ENCODE measurements at places on chromosomes 16 and 17. TPM values are rescaled to one million over a fixed set of nuclear protein-coding genes. Genes with fewer than 3 reads are reported as not detected.

Gene BCL6B
- 24.5 TPM for total RNA-seq

Gene PSMD12
- 40.6 TPM for total RNA-seq

DNA sequence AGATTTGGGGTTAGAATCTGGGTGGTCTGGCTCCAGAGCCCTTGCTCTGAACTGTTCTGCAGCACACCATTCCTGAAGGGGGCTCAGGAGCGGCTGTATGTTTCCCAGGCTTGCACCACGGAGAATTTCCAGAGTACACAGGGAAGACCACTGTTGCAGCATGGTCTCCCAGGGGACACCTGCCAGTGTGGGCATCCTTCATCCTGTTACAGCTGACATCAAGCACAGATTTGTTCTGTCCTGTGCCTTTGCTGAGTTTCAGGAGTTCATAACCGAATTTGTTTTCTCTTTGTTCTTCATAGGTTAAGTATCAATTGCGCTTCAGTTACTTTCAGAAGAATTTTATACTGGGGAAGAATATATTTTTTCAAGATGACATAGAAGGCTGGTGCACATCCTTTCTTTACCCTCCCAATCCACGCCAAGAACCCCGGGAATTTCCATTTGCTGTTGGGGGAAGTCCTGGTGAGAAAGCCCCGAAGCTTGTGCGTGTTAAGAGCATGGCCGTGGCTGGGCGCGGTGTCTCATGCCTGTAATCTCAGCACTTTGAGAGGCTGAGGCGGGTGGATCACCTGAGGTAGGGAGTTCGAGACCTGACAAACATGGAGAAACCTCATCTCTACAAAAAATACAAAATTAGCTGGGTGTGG lies 26.3 kb upstream of the ABCA3 start:
- no peak for DNase-seq

DNA sequence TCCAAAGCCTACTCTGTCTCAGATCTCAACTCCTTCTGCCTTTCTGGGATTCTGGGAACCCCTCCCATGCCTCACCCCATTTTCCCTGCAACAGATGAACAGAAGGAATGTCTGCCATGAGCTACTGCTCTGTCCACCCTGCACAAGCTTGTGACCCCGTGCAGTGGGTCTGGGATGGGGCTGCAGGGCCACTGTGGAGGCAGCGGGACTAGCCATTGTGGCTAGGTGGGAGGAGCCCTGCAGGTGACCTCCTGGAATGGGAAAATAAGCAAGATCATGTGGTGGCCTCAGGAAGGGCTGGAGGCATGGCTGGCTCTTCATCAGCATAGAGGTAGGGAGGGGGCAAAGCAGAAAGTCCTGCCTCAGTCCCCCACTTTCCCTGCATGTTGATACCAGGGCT lies 13.7 kb downstream of the PDP2 start:
- DNase-seq = no peak

DNA sequence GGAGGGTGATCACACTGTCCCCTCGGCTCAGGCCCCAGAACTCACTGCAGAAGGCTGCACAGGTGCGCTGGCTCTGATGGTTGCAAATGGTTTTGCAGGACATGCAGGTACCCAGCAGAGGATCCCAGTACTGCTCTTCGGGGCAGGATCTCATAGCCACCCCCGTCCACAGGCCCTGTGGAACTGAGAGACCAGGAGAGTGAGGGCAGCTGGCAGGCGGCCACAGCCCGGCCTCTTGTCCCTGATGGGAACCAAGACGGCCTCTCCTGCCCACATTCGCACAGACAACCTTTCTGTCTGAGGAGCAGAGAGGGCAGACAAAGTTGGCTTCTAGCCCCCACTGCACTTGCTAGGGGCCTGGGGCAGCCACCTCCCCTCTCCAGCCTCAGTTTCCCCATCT lies 19.5 kb downstream of the TNFRSF13B start:
- no peak for DNase-seq

Gene CIBAR2
- total RNA-seq = not detected

DNA sequence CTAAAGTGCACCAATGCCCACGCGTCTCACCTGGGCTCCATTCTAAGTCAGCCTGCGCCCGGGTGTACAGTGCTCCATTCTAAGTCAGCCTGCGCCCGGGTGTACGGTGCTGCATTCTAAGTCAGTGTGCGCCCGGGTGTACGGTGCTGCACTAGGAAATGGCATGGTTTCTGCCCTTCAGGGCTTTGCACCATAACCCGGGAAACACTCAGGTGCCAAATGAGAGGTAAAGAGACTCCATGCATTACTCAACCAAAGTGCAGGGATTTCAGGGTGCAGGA lies 29.2 kb upstream of the FASN start:
- no peak for DNase-seq

DNA sequence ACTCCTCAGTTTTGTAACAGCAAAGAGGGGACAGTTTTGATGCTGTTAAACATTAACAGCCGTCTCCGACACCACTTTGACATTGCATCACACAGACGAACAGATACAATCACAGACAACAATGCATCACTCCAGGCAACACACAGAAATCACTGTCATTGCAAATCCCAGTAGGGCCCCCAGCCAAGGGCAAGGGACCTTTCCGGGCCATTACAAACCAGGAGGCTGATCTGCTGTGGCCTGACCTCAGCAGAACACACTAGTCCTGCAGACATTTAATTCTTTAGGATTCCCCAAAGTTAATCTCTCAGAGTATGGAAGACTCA lies 136.2 kb upstream of the RCVRN start:
- no peak for DNase-seq

- no peak for DNase-seq
Observed at GRCh38 chr17:80755650-80756405, 211.2 kb downstream of the RPTOR start.

DNA sequence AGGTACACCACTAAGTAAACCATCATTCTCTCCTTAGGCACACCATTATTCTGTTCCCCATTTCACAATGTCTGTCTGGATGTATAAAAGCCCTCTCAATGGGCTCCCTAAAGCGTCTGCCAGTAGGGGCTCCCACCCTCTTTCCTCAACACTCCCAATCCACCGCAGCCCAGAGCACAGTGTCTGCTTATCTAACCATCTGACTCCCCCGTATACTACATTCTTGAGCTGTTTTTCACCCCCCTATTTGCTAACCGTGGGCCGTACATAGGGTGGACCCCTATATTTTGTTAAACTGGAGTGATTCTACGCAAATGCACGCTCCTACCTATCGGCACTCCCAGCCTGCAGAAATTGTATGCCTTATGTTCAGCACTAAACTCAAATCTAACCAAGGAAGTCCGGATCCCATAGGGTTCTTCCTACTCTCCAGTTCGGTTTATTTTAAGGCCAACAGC lies 685 bp upstream of the PSMD3 start:
- no peak for DNase-seq

GRCh38 chr16:4306470-4307214 lies 9.2 kb upstream of the GLIS2 start:
- no peak for DNase-seq

DNA sequence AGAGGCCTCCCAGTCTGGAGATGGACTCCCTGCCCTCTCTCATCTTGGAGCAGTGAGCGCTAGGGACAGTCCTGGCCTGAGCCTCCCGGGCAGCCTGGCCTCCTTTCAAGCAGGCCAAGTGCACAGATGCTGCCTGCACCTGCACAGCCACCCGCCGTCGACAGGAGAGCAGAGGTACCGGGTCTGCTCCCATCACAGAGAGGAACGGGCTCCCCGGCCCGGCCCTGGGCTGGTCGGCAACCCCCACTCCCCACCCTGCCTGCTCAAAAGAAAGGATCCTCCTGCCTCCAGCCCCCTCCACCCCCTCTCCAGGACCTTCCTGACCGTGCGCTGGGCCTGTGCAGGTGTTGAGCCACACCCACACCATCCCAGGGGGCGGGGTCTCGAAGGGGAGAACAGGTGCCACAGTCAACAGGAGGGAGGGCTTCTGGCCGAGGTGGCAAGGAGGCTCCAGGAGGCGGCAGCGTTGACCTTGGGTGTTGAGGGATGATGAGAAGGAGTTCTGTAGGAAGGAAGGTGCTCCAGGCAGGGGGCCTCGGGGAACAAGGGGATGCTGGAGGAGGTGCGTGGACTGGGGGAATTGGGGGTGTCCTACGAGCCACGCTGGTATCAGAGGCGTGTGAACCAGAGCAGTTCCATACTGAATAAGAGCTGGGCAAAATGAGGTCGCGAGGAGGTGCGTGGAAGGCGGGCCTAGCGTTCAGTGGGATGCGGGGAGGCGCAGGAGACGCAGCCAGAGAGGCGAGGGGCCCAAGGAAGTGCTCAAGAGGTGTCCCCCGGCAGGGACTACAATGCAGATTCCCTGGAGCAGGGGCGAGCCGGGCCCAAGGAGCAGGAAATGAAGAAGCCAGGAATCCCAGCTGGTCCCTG lies 967 bp upstream of the CDH15 start:
- DNase-seq = no peak

Gene SLC16A6
- 1.1 TPM for total RNA-seq

DNA sequence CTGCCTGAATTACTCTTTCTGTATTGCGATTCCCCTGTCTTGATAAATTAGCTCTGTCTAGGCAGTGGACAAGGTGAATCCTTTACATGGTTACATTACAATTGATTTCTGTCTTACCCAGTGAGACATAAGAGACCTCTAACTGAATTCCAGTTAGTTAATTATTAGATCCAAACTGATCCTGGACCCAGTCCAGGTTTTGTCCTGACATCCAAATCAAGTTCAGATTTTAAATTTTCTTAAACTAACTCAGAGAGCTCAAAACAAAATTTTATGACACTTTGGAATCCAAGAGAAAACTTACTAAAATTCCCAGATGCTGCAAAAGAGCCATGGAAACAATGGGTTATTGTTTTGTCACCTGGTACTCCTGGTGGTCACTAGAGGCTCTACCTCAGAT lies 2166.6 kb downstream of the TP53TG3F start:
- DNase-seq = no peak

- no peak for DNase-seq
Observed at GRCh38 chr16:77596261-77596660, 126.1 kb upstream of the NUDT7 start.

DNA sequence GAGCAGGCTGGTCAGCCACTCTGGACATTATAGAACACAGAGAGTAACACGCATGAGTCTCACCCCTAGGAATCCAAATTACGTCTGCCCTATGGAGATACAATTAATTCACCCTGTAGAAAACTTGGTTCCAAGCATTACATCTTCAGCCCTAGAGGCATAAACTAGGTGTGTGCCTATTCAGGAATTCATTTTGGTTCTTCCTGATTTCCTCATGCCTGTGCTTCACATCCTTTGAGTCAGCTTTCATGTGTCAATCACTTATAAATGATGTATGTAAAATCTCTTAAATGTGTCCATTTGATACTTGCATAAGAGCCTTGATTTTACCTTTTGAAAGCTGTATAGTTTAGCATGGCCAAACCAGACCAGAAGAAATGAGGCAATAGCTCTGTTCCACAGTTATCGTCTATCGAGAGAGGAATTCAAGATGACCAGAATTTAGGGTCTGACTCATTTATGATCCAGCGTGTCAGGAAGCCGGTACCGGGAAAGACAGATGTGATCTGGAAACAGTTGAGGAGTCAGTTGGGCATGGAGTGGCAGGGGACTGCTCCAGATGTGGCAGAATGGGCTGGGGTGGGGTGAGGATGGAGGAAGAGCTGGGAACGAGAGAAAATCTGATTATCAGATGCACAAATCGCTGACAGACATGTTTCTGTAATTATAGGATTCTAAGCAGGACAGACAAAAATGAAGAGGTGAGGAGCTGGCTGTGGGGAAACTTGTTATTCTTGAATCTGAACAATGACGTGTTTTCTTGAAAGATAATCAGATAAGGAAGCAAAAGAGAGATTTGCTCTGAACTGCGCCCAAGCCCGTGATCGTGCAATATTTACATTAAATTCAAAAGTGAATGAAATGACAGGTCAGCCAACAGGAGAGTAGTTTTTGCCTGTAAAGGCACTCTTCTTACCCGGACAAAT lies 76.7 kb downstream of the C16orf95 start:
- DNase-seq = peak; percentile 32

Gene MARVELD3
- 0.36 TPM for total RNA-seq

Gene TMC6
- 95.0 TPM for total RNA-seq

DNA sequence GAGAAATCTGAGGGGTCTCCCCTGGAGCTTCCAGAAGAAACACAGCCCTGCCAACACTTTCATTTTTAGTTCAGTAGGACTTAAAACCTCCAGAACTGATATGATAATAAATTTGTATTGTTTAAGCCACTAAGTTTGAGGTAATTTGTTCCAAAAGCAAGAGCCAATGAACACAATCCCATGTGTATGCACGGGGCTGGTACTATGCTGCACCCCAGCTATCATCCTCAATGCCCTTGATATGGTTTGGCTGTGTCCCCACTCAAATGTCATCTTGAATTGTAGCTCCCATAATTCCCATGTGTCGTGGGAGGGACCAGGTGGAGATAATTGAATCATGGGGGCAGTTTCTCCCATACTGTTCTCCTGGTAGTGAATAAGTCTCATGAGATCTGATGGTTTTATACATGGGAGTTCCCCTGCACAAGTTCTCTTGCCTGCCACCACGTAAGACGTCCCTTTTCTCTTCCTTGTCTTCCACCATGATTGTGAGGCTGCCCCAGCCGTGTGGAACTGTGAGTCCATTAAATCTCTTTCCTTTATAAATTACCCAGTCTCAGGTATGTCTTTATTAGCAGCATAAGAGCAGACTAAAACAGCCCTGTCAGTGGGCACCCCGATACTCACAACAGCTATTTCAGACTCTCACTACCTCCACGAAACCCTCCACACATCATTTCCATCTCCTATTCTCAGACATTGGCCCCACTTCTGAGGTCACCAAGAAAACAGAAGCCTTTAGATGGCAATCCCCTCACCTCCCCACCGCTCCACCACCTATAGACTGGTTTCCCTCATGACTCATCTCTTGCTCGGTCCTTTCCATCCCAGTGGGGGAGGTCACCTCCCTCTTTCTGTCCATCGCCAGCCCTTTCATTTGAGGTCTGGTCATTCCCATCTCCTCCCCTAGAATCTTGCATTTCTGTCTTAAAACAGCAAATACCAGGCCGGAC lies 8.9 kb upstream of the CACNG1 start:
- no peak for DNase-seq

- no peak for DNase-seq
Observed at GRCh38 chr17:42097691-42098631, at the start of gene ZNF385C. ZNF385C (minus strand) TSS chr17:42098473; CDS start chr17:42063056, 35,417 bp downstream.

DNA sequence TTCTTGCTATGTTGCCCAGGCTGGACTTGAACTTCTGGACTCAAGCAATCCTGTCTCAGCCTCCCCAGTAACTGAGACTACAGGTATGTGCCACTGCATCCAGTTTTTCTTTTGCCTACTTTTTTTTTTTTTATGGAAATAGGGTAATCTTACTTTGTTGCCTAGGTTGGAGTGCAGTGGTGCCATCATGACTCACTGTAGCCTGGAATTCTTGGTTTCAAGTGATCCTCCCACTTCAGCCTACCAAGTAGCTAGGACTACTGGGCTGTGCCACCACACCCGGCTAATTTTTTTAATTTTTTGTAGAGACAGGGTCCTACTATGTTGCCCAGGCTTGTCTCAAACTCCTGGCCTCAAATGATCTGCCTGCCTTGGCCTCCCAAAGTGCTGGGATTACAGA lies 10.0 kb downstream of the LRRC36 start:
- no peak for DNase-seq

GRCh38 chr17:69535016-69535570 lies 120.6 kb downstream of the MAP2K6 start:
- DNase-seq = no peak

- peak; percentile 41 for DNase-seq
Observed at GRCh38 chr17:28547096-28547622, 5.3 kb downstream of the UNC119 start.

Gene SHISA6
- 11.0 TPM for total RNA-seq
